Esophagus squamous epithelium (tissue), 5 donors: ENCODE measurements at places on chromosomes 16 and 17.

DNA sequence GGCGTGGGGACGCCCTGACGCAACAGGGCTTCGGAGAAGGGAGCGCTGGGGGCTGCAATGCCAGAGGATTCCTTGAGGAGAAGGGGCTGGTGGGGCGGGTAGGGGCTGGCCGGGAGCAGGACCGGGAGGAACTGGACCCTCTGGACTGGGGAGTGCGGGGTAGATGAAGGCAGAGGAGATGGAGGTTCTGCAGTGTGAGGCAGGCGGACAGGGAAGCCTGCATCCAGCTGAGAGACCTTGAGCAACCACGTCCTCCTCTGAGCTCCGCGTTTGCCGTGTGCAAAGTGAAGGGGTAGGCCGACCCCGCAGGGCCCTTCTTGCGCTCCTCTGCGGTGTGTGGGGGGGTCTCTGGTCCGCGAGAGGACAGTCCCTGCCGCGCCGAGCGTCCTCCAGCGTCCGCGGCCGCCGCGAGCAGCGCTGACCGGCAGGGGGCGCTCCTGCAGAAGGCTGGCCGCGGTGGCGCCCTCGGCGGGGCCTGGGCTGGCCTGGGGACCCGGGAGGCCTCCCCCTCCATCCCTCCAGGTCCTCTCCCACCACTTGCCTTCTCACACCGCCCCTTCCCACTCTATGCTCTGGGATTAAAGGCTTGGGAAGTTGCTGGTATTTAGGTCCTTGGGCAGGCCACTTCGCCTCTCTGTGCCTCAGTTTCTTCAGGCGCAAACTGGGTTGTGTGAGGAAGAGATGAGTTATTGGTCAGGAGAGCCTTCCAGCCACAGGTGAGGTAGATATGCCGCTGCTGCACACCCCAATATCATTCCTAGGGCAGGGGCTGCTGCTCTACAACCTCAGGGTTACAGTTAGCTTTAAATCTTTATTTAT is 9.6 kb upstream of the WNT9B start:
- no peak for DNase-seq

DNA sequence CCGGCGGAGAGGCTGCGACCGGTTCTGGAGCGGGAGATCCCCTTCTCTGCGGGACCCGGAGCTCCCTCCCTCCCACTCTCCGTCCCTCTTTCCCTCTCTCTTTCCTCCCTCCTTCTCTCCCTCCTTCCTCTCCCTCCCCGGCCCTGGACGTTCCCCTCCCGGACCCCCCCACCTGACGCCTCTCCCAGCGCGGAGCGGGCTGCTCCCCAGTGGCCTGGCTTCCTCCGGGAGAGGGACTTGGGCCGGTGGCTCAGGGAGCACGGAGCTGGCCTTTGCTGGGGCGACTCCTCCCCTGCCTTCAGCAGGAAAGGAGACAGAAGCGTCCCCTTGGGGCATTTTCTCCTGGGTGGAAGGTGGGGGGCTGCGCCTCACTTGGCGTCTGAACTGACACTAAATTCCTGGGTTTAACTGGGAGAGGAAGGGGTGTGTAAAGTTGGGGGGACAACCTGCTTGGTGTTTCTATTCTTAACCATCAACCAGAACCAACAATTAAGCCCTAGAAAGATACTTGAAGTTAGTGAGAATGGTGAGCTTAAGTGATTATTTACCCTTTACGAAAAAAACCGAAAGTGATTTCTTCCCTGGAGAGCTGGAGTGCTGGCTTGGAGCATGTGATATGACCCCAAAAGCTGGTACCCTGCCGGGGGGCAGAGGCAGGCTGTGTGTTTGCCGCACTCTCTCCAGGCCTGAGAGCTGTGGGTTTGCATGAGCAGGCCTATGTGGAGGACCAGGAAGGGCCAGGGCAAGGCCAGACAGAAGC is 775 bp downstream of the SPIRE2 start:
- DNase-seq, result no peak

DNA sequence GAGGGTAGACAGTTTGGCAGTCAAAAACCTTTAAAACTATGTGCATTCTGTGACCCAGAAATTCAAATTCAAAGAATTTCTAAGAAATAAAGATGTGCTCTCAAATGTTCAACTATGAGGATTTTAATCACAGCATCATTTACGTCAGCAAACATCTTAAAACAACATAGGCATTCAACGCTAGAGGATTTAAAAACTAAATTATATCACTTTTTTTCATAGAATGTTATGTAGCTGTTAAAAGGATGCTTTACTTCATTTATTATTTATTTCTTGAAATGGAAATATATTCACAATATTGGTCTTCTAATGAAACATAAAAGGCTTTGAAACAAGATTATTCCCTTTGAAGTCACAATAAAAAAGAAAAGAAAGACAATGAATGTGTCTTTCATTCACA is 3.6 kb downstream of the GLP2R start:
- DNase-seq, result no peak

GRCh38 chr16:2062801-2063200 is 15.0 kb downstream of the TSC2 start:
- no peak for DNase-seq

DNA sequence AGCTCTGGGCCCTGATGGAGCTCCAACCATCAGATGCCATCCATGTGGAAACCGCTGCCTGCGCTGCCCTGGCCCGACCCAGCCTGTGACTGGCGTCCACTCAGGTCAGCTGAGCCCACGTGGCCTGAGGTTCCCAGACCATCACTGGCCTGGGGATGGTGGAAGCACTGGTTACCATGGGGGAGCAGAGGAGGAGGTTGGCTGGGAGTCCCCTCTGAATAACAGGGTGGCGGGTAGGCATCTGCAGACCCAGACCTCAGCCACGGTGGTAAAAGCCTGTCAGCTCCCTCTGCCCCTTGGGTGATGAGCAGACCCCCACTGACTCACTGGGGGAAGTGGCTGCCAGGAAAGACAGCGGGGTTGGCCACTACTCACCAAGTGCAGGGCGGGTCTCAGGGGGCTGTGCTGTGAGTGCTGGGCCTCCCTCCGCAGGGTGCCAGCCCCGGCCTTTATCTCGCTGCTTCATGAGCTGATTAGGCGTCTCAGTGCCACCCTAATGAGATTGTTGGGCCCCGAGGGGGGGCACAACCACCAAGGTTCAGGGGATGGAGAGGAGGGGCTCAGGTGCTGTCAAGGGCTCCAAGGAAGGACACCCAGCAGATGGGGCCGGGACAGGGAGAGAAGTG is at the start of gene PDE6G:
Gene PDE6G, minus strand, starts transcription at position 425 of the 626 bp plus-strand sequence. CDS start 3,237 bp downstream, outside the sequence.
- no peak for DNase-seq

- DNase-seq, result no peak
These were observed 68.3 kb upstream of the GPR139 start for GRCh38 chr16:20141956-20142355.

GRCh38 chr17:8031261-8031661 is 7.6 kb upstream of the ALOX15B start:
- DNase-seq, result no peak

DNA sequence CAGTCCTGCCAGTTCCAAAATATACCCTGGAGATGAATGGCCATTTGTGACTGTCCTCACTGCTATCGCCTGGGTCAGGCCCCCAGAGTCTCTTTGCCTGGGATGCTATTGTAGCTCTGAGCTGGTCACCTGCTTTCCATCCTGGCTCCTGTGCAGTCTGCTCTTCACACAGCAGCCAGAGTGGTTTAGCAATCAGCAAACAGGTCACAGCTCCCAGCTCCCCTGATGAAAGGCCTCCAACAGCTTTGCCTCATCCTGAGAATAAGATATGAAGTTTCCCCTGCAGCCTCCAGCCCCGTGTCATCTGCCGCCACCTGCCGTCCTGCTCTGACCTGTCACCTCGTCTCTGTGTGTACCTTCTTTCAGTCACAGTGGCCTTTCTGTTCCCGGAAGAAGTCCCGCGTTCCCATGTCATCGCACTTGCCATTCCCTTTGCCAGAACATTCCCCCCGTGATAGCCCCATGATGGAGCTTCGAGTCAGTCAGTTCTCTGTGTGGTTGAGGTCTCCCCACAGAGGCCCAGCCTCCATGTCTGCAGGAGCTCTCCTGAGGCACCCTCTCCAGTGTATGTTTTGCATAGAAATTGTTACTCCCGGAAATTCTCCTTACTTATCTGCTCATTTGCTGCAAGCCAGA is 281.5 kb downstream of the SNX29 start:
- no peak for DNase-seq

DNA sequence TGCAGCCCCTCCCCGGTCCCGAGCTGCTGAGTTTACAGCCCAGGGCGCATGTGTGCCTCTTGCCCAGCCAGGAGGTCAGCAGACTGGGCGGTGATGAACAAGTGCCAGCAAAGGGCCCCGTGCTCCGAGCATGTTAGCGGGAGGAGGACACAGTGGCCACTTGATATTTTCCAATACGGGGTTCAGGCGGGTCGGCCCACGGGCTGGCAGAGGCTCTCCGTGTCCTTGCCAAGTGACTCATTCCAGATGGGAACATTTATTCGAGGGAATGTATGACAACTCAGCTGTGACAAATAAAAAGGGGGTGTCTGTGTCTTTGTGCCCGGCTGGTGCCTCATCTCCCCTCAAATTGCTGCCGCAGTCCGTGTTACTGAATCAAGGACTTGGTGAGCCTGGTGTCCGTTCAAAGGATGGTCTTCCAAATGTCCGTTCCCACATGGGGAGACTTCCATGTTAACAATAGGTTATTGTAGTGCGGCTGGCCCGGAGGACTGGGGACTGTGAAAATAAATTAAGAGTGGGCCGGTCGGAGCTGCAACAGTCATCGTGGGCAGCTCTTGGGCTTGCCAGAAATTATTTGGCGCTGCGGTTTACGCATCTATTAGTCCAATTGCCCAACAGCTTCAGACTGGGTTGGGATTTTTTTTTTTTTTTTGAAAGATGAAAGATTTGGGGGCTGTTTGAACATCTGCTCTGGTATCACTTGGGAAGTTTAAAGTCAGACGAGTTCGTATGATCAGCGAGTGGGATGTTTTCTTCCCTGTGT is 174.0 kb upstream of the CIBAR2 start:
- no peak for DNase-seq

DNA sequence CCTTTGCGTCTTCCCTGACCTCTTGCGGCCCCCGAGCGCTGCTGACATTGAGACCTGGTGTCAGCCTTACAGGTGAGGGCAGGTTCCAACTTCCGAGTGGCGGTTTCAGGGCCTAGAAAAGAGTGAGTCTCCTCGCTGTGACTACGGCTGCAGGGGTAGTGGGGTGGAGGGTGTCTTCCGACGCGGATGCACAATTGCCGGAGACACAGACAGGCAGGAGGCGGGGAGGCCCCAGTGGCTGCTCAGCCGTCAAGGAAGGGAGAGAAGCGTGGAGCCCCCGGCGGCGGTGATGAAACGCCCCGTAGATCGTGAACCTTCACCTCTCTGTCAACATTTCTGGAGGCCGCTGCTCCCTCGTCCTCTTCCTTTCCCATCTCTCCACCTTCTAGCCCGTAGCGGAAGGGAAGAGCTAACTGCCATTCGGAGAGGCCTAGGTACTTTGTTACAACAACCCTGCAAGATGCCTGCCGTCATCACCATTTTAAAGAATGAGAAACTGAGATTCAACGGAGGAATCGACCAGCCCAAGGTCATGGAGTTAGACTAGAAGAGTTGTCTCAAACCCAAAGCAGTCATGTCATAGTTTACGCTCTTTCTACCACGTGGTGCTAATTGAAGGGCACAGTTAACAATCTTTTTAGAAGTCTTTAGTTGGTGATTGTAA is 485 bp downstream of the DNAJA3 start:
- DNase-seq, result no peak

GRCh38 chr16:79154086-79154485 is 446.5 kb downstream of the MAF start:
- no peak for DNase-seq

- no peak for DNase-seq
These were observed 197.2 kb upstream of the CHMP6 start for GRCh38 chr17:80794281-80795089.
